ENCODE measurements at places on chromosomes 7 and 10.

GRCh38 chr7:112298543-112299100 lies 92.1 kb downstream of the ZNF277 start:
- DNase-seq: no peak

- no peak for DNase-seq
Observed at GRCh38 chr7:7449055-7449454, 86.6 kb downstream of the COL28A1 start.

GRCh38 chr10:24176658-24177057 lies 32.3 kb upstream of the KIAA1217 start:
- no peak for DNase-seq

DNA sequence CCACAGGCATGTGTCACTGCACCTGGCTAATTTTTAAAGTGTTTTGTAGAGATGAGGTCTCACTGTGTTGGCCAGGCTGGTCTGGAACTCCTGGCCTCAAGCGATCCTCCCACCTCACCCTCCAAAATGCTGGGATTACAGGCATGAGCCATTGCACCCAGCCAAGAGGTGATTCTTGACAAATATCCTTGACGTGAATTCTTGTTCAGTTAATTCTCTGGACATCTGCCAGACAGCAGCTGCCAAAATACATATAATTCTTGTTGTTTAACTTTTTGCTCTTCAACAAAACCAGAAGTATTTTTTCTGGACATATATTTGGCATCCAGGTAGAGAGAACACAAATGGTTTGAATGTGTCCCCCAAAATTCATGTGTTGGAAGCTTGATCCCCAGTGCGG lies 3.2 kb downstream of the ACADSB start:
- no peak for DNase-seq

- no peak for DNase-seq
Observed at GRCh38 chr10:76436981-76437380, 1005.6 kb downstream of the LRMDA start.

GRCh38 chr7:68147614-68148238 lies 1151.1 kb downstream of the TYW1 start:
- DNase-seq: no peak

DNA sequence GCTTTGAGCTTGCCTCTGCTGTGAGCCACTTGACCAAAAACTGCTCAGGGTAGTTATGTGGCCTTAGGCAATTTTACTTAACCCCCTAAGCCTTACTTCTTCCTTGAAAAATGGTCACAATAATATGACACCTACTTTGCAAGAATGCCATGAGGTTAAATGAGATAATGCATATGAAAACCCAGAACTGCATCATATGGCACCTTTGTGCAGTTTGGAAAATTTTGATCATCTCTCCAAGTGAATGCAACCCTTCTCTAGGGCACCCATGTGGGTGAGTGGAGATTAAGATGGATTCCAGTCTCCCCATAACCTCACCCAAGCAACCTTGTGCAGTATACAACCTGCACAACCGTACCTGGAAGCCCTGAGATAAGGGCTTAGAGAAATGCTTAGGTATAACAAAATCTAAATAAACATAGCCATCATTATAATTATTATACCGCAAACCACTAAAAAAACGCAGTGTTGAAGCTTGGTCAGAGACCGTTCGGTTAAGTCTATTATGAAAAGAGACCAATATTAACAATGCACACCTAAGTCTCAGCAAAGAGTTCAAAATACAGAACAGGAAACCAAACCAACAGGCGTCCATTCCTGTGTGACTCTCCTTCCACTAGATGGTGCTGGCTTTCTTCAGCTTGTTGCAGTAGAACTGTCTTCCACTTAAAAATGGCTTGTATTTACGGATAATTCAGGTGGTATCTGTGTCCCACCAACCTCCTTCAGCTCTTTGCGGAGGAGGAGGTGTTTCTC lies 21.0 kb upstream of the ASB15 start:
- DNase-seq: no peak

- DNase-seq: no peak
Observed at GRCh38 chr7:42878303-42878702, 33.6 kb downstream of the C7orf25 start.

DNA sequence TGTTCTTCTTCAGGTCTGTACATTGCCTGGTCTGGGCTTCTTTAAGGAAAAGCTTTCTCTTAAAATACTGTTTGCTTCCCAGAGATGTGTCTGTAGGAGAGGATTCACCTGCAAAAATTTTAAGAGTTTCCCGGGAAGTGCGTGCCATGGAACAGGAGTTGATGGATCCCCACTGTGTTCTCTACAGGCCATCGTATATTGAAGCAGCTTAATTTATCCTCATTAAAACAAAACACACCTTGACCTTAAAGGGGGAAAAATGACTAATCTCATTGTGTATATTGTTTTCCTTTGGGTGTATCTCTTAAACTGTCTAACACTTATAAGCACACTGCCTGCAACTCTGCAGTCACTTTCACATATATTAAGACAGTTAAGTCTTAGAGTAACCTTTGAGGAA lies 111.4 kb downstream of the ST7 start:
- no peak for DNase-seq

DNA sequence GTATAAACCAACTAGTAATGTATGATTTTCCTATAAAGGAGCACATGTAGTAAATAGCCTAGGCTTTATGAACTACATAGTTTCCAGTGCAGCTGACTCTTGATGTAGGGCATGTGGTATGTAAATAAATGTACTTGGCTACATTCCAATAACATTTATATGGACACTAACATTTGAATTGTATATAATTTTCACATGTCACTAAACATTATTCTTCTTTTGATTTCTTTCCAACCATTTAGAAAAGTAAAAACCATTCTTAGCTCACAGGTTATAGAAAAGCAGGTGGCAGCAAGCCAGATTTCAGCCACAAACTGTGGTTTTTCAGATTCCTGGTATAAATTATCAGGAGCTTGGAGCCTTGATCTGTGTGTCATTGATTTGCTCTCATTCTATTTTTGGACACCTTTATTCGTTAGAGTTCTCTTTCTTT lies 1182.0 kb downstream of the CNTNAP2 start:
- DNase-seq: no peak

- peak; percentile 1 for DNase-seq
Observed at GRCh38 chr7:135335628-135336139, 102.0 kb downstream of the STRA8 start.

GRCh38 chr10:33459602-33460001 lies 125.1 kb upstream of the NRP1 start:
- DNase-seq: no peak

DNA sequence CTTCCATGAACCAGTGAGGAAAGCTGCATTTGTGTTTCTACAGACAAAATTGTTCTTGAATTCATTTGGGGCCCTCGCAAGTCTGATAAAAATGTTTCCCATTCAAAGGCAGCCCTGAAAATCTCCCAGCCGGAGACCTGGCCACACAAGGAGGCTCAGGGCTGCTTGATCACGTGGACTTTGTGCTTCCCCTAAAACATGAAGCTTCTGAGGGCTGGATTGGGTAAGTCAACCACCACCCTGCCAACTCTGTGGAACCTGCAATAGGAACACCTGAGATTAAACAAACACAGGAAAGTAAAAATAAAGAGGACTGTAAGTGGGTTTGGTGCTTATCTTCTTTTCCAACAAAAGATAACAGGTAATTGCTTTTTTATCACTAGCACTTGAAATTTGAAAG lies 133.8 kb downstream of the C10orf90 start:
- no peak for DNase-seq

- no peak for DNase-seq
Observed at GRCh38 chr10:108303149-108303548, 1138.6 kb upstream of the SORCS1 start.

- DNase-seq: no peak
Observed at GRCh38 chr7:24825381-24825794, 68.1 kb upstream of the GSDME start.

DNA sequence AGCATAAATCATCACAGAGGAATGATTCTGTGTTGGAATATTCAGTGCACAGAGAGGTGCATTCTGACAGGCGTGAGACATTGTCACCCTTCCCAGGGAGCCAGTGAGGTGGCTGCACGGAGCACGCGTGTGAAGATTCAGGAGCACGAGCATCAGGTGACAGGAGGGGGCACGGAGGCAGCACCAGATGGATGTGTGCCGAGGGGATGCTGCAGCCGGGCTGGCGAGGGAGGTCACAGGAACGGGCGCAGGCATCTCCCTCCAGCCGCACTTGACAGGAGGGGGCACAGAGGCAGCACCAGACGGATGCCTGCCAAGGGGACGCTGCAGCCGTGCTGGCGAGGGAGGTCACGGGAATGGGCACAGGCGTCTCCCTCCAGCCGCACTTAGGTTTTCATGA lies 66.5 kb downstream of the DIP2C start:
- no peak for DNase-seq

- DNase-seq: no peak
Observed at GRCh38 chr10:32317795-32318357, 29.1 kb downstream of the EPC1 start.

GRCh38 chr10:61049386-61049785 lies 105.4 kb upstream of the RHOBTB1 start:
- no peak for DNase-seq

GRCh38 chr10:112584276-112584675 lies 137.3 kb downstream of the VTI1A start:
- no peak for DNase-seq

- DNase-seq: no peak
Observed at GRCh38 chr7:15920953-15921352, 234.5 kb upstream of the MEOX2 start.

GRCh38 chr7:111842491-111842890 lies 280.2 kb upstream of the IMMP2L start:
- DNase-seq: no peak

DNA sequence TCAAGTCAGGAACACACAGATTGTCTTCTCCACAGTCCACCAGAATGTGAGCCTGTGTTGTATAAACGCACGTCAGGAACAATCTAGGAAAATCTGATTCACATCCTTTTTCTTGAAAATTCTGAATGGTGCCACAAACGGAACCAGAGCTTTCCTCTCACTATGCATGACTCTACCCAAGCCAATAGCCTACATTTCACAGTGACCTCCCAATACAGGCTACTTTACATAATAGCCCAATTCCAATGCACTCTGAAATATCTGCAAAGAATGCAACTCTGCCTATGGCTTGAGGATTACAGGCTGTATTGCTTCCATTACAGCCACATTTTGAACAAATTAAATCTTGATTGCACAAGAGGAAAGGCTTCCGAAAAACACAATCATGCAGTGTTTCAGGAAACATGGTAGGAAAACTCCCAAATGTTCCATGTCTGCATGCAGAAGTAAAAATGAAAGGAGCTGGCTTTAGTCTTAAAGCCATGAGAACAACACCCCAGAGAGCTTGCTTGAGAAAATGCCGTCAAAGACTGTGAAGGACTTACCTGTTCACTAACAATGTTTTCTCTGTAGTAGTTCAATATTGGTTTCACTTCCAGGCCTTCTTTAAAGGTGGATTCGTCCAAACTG lies 113.9 kb downstream of the ITGA8 start:
- DNase-seq: no peak

- DNase-seq: no peak
Observed at GRCh38 chr7:132359743-132360142, 216.5 kb downstream of the PLXNA4 start.

GRCh38 chr7:5869691-5870090 lies 10.9 kb upstream of the OCM start:
- no peak for DNase-seq

DNA sequence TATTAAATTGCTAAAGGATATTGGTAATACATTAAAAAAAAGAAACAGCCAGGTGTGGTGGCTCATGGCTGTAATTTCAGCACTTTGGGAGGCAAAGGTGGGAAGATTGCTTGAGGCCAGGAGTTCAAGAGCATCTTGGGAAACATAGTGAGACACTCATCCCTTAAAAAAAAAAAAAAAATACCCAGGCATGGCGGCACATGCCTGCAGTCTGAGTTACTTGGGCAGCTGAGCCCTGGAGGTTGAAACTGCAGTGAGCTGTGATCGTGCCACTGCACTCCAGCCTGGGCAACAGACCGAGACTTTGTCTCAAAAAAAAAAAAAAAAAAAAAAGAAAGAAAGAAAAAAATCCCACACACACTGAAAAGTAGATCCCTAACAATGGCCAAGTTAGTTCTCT lies 59.7 kb downstream of the MACC1 start:
- no peak for DNase-seq

DNA sequence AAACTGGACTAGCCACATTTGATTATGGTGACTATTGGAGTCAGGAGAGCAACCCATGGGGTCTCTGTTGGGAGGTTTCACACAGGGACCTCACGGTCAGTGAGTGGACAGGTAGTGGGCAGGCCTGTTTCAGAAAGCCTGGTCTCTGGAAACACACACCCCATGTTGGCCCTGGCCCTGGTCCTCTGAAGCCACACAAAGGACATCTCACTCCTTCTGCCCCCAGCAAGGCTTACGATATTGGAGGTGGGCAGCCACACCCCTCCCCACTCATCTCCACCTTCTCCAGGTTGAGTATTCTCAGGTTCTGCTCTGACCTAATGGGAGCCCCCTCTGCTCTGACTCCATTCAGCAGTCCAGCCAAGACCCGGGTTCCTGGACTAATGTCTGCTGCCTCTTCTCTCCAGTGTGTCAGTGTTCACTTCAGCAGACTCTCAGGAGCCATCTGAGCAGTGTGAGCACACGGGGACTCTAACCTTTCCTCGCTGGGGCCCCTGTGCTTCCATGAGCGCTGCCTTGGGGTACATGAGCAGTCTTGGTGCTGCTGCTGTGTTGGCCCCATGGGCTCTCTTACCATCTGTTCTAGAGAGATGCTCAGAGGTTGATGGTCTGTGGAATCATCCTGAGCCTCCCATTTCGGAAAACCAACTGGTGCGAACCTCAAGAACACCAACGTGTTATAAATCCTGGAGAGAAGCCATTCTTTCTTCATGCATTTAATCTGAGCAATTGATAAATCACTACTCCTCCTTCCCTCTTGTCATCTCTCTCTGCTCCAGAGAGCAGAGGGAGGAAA lies 748.6 kb downstream of the GRID1 start:
- no peak for DNase-seq

GRCh38 chr10:117217196-117217761 lies 20.0 kb downstream of the KCNK18 start:
- no peak for DNase-seq

DNA sequence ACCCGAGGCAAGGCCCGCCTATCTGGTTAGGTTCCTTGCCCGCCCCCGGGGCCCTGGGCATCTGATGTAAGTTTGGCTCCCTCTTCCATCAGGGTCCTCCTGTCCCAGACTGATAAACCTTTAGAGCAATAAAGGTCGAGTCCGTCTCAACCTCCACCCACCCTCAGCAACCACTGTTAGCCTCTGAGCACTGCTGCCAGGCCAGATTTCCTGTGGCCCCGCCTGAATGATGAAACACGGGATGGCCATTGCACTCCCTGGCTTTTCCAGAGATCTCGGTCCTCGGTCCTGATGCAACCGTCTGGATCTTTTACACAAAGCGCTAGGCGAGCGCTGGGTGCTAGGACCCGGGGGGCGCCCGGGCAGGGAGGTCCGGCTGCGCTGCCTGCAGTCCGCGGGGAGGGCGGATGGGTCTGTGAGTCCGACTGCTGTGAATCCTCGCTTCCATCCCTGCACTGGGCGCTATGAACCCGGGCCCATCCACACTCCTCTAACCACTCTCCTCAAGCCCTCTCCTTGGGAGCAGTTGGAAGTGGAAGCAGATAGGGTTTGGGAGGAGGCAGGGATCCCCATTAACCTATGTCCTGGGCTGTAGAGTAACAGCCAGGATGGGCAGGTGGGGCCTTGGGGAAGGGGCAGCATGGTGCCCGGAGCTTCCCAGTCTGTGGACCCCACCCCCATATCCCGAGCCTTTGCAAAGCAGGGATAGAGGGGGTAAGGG lies 875 bp upstream of the DDIT4 start:
- DNase-seq: no peak

- DNase-seq: no peak
Observed at GRCh38 chr10:133390597-133391248, 3.2 kb upstream of the MTG1 start.

Data from activated T-cell treated with anti-CD3 and anti-CD28 coated beads for 1 hour (primary cell).